CD8-positive, alpha-beta memory T cell (primary cell): ENCODE measurements at places on chromosomes 13 and 19.

DNA sequence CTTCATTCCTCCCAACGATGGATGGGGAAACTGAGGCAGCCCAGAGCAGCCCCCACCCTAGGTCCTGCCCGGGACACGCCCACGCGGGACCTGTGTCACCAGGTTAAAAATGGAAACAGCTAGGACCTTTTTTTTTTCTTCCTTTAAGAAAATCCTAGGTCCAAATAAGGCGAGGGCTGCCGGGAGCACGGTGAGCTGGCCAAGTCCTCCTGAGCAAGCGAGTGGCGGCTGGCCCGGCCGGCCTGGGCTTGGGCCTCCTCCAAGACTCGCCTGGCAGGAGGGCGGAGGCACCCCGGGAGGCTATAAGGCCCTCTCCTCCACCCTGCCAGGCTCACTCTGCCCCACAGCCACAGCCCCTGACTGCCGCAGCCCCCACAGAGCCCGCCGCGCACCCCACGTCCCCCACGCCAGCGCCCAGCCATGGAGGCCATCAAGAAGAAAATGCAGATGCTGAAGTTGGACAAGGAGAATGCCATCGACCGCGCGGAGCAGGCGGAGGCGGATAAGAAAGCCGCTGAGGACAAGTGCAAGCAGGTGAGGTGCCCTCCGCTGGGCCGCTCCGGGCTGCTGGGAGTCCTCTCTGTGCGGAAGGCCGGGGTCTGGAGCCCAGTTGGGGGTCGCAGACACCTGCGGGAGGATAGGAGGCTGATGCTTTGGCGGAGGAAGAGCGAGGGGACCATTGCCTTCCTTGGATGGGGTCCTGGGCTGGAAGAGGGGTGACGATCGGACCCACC, 8.9 kb upstream of the TPM4 start:
- no peak for DNase-seq

GRCh38 chr19:11096210-11096841, 7.1 kb downstream of the LDLR start:
- DNase-seq: no peak

GRCh38 chr13:41610404-41610803, 153.1 kb downstream of the RGCC start:
- no peak for DNase-seq

GRCh38 chr13:111917086-111917485, 149.9 kb upstream of the SOX1 start:
- no peak for DNase-seq

DNA sequence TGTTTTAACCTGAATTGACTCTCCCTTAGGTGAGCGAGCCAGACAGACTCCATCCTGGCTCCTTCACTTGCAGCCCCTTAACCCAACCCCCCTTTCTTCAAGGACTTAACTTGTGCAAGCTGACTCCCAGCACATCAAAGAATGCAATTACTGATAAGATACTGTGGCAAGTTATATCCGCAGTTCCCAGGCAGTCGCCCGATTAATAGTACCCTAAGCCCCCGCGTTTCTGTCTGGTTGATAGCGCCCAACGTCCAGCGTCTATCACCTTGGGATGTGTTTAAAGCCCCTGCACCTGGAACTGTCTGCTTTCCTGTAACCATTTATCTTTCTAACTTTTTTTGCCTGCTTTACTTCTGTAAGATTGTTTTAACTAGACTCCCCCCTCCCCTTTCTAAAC, 6.2 kb downstream of the HSD17B14 start:
- no peak for DNase-seq

- DNase-seq: no peak
These were observed 8.0 kb downstream of the FXYD3 start for GRCh38 chr19:35123573-35123972.

DNA sequence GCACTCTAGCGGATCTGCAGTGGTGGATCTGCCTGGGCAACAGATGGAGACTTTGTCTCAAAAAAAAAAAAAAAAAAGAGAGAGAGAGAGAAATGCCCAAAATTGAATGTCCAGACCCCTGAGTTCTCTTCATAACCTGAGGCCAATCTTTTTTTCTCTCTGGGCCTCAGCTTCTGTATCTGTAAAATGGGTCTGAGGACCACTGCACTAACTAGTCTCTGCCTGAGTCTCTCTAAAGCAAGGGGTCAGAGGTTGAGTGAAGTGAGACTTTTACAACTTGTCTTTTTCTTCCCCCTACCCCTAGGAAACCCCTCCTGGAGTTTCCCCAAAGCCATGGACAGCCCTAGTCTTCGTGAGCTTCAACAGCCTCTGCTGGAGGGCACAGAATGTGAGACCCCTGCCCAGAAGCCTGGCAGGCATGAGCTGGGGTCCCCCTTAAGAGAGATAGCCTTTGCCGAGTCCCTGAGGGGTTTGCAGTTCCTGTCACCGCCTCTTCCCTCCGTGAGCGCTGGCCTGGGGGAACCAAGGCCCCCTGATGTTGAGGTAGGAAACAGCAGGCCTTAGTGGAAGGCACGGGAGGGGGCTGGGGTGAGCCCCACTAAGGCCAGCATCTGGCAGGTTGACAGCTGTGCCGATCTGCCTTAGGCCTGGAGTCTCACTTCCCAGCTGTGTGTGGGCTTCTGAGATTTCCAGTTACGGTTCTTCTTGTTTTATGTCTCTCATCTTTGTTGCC, 1.8 kb downstream of the TMEM91 start:
- peak; percentile 53 for DNase-seq

GRCh38 chr13:41880966-41881365, 79.9 kb downstream of the VWA8 start:
- no peak for DNase-seq

- DNase-seq: no peak
These were observed 51.3 kb downstream of the PTPRS start for GRCh38 chr19:5289060-5289990.

DNA sequence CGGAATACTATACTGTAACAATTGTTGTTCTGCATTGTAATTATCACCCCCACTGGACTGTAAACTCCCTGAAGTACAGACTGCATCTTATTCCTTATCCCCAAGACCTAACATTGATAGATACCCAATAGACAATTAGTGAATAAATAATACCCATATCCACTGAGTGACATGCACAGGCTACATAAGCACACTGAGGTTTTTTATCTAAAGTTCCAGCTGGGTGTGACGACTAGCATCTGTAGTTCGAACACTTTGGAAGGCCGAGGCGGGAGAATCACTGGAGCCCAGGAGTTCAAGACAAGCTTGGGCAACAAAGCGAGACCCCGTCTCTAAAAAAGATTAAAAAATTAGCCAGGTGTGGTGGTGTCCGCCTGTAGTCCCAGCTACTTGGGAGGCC, 2.5 kb downstream of the KPNA3 start:
- DNase-seq: no peak

- DNase-seq: no peak
These were observed 483.2 kb downstream of the EFNB2 start for GRCh38 chr13:106052200-106052767.

GRCh38 chr13:67048084-67048820, 181.9 kb downstream of the PCDH9 start:
- DNase-seq: no peak

GRCh38 chr19:22622901-22623840, 11.0 kb upstream of the ZNF492 start:
- DNase-seq: no peak

- DNase-seq: no peak
These were observed 188.8 kb downstream of the POSTN start for GRCh38 chr13:37409756-37410155.

DNA sequence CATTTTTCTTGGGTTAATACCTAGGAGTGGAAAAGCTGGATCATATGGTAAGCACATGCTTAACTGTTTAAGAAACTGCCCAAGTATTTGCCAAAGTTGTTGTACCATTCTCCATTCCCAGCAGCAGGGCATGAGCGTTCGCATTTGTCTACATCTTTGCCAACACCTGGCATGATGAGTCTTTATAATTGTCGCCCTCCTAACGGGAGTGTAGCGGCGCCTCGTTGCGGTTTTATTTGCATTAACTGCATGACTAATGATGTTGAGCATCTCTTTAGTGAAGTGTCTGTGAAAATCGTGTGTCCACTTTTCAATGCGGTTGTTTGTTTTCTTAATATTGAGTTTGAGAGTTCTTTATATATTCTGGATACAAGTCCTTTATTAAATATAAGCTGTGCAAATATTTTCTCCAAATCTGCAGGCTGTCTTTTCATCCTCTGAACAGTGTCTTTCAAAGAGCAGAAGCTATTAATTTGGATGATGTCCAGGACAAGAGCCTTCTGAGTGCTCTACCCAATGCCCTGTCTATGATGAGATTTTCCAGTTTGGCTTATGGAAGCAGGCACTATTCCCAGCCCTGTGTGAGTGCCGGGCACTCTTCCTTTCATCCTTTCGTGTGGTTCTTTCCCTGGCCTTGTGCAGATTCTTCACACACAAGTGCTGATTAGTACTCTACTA, 202.0 kb downstream of the FOXO1 start:
- DNase-seq: no peak

GRCh38 chr19:45184115-45184514, 5.5 kb downstream of the BLOC1S3 start:
- DNase-seq: no peak

DNA sequence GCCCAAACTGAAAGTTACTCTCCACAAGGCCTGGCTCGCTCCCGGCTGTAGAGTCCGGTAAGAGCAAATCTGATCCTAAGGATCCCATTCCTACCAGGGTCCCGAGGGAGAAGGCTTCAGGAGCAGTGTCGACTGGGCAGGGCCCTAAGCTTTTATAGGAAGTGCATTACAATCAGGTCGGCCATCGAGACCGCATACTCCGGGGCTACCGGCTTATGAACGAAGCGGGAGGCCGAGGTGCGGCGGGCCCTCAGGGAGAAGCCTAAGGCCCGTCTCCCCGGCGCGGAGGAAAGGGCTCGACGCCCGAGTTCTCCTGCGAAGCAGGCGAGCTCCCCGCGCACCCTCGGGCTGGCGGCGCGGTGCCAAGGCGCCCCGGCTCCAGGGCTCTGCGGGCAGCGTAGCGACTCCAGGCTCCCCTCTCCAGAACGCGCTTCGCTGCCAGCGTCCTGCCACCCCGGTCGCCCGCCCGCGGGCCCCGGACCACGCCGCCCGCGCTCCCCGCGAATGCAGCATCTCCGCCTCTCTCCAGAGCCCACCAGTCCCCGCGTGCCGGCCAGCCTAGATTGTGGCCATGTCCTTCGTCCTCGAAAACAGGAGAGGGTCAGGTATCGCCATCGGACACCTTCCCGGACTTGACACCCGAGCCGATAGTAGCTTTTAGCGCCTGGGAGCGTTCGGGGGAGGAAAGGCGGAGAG, 1.4 kb downstream of the EFNB2 start:
- DNase-seq: peak; percentile 18

- DNase-seq: no peak
These were observed 68.4 kb upstream of the LRCH1 start for GRCh38 chr13:46484561-46484960.
